ENCODE measurements at places on chromosomes 13 and 19. TPM values are rescaled to one million over a fixed set of nuclear protein-coding genes. Genes with fewer than 3 reads are reported as not detected.
A peak's percentile ranks its signal among the peaks of the same experiment; 100 is the strongest.

TBXA2R gene
- not detected for total RNA-seq

TMEM238 gene
- total RNA-seq: 18.1 TPM

CD22 gene
- not detected for total RNA-seq

CGB5 gene
- 0.49 TPM for total RNA-seq

PLK5 gene
- total RNA-seq: not detected

ZSCAN22 gene
- 4.3 TPM for total RNA-seq

SPC24 gene
- total RNA-seq: 44.8 TPM

ZNF66 gene
- total RNA-seq: 10.1 TPM

PEG3 gene
- not detected for total RNA-seq

CCDC8 gene
- total RNA-seq: 0.18 TPM

DNA sequence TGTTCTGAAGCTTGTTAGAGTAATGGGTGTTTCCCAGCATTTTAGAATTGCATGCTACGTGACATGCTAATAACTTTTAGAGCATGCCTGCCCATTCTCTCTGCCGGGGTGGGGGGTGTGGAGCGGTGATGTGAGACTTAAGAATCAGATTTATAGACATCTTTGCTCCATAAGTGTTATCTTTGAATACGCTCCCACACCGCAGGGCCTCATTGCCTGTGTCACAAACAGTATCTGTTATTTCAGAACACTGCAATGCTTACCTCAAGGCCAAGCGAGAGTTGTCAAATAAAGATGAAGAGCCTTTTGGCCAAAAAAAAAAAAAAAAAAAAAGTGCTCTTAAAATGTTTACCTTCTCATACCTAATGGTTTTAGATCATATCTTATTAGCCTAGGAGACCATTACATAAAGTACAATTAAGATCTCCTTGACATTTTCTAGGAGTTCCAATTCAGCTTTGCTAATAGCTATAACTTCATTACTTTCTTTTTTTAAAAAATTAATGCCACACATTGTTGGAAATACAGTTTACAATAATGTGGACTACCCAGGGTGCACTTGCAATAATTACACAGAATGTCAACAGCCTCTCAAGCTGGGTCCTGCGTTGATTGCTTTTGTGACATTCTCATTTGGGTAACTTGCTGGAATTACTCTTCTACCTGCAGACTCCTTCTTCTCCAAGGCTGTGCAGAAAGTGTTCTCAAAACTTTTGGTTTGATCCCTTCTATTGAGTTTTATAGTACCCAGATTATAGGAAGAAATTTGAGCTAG, 525.3 kb downstream of the KLF12 start:
- no peaks in the 10 kb centered on the region for H3K36me3 ChIP-seq
- no peak for DNase-seq
- H3K27me3 ChIP-seq: no peaks in the 10 kb centered on the region
- no peak overlapping the region for H3K27ac ChIP-seq
- no peaks in the 10 kb centered on the region for H3K4me1 ChIP-seq

GRCh38 chr13:100213576-100213975, 124.7 kb downstream of the PCCA start:
- H3K4me1 ChIP-seq: peaks cover 5% of the 10 kb centered on the region
- no peaks in the 10 kb centered on the region for H3K36me3 ChIP-seq
- H3K4me3 ChIP-seq: no peak overlapping the region
- no peaks in the 10 kb centered on the region for H3K27me3 ChIP-seq

DNA sequence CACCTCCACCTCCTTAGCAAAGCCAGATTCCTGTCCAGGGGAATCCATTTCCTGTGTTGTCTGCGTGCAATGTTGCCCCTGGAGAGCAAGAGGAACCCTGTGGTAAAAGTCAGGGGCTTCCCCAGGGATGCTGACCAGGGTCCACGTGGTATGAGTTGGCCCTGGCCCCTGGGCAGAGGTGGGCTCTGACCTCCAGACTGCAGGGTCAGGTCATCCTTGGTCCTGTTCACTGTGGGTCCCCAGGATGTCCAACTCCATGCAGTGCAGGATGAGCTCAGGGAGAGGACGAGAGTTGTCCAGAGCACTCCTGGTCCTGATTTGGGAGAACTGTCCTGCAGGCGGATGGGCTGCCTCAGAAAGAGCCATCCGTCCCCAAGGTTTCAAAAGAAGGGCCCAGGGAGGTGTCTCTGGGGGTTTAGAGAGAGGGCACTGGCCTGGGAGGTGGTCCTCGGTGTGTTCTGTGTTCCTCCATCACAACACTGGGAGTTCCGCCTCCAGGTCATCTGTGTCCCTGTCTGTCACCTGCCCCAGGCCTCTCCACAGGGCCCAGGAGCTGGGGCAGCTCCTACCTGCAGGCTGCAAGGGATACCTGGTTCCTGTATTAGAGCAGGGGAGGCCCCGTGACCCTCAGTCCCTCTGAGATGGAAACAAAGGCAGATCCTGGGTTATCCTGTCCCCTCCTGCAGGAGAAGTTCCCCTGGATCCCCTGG, 1.2 kb upstream of the CEACAM4 start:
- no peaks in the 10 kb centered on the region for H3K36me3 ChIP-seq
- H3K4me1 ChIP-seq: no peaks in the 10 kb centered on the region
- H3K27me3 ChIP-seq: no peaks in the 10 kb centered on the region
- H3K4me3 ChIP-seq: no peak overlapping the region

GRCh38 chr13:43132257-43132656, 108.9 kb downstream of the DNAJC15 start:
- peaks cover 14% of the 10 kb centered on the region for H3K4me1 ChIP-seq
- DNase-seq: peak; percentile 81
- no peaks in the 10 kb centered on the region for H3K36me3 ChIP-seq
- H3K27ac ChIP-seq: no peak overlapping the region

- H3K27ac ChIP-seq: peak overlapping the region; percentile 10
- H3K36me3 ChIP-seq: no peaks in the 10 kb centered on the region
- peaks cover 19% of the 10 kb centered on the region for H3K4me1 ChIP-seq
- peak; percentile 74 for DNase-seq
These were observed 72.7 kb downstream of the SPACA7 start for GRCh38 chr13:112448621-112449544.

- no peak overlapping the region for H3K4me3 ChIP-seq
- no peaks in the 10 kb centered on the region for H3K4me1 ChIP-seq
- no peak overlapping the region for H3K27ac ChIP-seq
- H3K36me3 ChIP-seq: no peaks in the 10 kb centered on the region
These were observed 59.8 kb downstream of the SCEL start for GRCh38 chr13:77595166-77595810.

- no peak overlapping the region for H3K27ac ChIP-seq
- no peaks in the 10 kb centered on the region for H3K36me3 ChIP-seq
- peaks cover 9% of the 10 kb centered on the region for H3K4me1 ChIP-seq
- DNase-seq: no peak
- no peaks in the 10 kb centered on the region for H3K27me3 ChIP-seq
These were observed 16.0 kb downstream of the TDRD3 start for GRCh38 chr13:60412909-60413616.

- peak overlapping the region; percentile 57 for H3K27ac ChIP-seq
- peaks cover 4% of the 10 kb centered on the region for H3K4me1 ChIP-seq
- no peaks in the 10 kb centered on the region for H3K36me3 ChIP-seq
- no peaks in the 10 kb centered on the region for H3K27me3 ChIP-seq
- no peak for DNase-seq
These were observed 1.6 kb upstream of the MRI1 start for GRCh38 chr19:13762635-13763235.

DNA sequence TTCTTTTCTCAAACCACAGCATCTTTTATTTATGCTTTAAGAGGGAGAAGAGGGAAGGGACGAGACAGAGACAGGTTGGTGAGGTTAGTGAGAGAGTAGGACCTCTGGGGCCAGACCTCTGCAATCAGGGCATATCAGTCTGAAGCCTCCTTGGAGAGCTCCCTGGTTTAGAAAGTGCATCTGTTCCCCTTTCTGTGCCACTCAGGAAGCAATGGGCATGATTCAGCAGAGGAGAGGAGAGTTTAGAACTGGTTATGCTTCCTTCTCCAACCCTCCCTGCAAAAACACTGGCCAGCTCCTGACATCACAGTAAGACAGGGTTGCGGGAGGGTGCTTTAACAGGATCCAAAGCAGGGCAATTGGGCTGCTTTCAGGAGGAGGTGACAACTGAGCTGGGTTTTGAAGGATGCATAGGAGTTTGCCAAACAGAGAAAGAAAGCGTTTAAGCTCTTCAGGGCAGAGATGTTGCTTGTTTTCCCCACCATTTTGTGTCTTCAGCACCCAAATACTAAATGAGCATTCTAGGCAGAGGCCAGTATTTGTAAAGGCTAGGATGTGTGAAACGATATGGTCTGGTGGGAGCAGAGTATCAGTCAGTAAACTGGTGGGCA, 33.1 kb downstream of the CERS4 start:
- peaks cover 23% of the 10 kb centered on the region for H3K4me1 ChIP-seq
- H3K4me3 ChIP-seq: no peak overlapping the region
- H3K27ac ChIP-seq: no peak overlapping the region

DNA sequence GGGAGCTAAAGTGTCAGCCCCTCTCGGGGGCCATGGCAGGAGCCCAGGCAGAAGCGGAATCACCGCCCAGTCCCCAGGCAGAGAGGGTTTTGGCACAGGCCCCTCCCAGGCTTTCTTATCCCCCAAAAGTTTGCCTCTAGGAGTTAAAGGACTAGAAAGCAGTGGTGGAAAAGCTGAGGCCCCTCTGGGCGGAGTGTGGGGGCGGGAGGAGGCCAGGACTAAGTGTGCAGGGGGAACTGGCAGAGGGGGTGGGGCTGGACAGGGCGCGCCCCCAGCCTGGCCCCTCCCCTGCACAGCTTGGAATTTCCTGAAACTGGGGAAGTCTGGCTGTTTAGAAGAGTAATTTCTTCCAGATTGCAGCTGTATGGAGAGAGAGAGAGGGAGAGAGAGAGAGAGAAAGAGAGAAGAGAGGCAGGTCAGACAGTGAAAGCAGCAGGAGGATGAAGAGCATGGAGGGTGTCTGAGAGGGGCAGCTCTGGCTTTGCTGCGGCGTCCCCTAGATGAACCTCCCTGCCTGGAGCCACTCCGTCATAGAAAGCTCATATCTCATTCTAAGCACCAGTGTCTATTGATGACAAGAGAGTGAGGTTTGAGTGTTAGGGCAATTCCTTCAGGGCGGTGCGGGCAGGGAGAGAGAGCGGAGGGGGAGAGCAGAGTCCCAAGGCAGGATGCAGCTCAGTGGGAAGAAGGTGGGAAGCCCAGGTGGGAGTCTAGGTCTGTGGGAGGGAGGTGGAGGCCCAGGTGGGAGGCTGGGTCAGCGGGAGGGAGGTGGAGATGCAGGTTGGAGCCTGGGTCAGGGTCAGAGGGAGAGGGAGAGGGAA, at the start of gene CDC42EP5:
Gene CDC42EP5, minus strand, starts transcription at position 226 of the 821 bp plus-strand sequence. CDS start 7,749 bp downstream, outside the sequence.
- no peaks in the 10 kb centered on the region for H3K27me3 ChIP-seq
- DNase-seq: peak; percentile 66
- H3K36me3 ChIP-seq: no peaks in the 10 kb centered on the region

DNA sequence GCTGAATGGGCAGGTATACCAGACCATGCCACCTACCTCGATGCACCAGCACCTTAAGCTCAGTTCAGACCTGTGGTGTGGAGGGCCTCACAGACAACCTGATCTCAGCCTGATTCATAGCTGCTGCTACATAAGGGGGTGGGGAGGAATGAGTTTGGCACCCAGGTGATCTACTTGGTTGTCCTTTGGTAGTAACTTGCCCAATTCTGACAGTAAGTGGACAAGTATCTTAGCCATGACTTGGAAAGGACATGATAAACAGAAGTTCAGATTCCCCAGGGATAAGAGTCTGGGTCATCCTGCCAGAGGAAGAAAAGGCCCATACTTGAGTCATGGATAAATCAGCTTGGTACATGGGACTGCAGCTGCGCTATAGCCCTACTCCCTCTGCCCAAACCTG, 28.4 kb upstream of the SOHLH2 start:
- no peak overlapping the region for H3K27ac ChIP-seq
- H3K27me3 ChIP-seq: no peaks in the 10 kb centered on the region
- H3K36me3 ChIP-seq: no peaks in the 10 kb centered on the region

DNA sequence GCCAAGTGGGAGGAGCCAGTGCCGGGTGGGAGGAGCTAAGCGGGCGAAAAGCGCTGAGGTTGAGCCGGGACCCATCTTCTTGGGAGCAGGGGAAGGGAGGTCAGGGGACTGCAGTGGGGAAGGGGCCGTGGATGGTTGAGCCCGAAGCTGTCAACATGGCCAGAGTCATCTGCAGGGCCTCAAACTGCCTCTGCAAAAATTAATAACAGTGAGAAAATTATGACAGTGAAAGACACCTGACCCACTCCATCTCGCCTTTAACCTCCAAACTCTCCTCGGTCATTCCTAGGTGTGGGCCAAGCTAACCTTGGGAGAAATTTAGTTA, 30.1 kb downstream of the ZNF557 start:
- DNase-seq: no peak
- no peaks in the 10 kb centered on the region for H3K36me3 ChIP-seq
- H3K27me3 ChIP-seq: no peaks in the 10 kb centered on the region
- peaks cover 23% of the 10 kb centered on the region for H3K4me1 ChIP-seq
- H3K4me3 ChIP-seq: peak overlapping the region; percentile 82
- peak overlapping the region; percentile 98 for H3K27ac ChIP-seq

DNA sequence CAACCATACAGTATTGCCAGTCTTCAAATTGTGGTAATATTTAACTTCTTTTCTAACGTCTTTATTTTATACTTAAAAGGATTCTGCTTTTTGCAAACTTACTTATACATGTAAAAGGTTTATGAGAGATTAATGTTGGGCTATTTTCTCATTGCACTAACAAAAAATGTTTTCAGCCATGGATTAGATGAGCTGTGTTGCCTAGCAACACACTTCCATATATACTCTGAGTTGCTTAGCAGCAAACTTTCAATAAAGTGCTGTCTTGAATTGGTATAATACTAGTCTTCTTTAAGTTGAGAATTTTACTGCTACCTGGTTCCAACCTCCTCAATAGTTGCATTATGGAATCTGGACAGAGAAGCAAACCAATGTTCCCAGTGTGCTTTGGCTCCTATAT, 777.4 kb upstream of the PCDH9 start:
- H3K4me1 ChIP-seq: no peaks in the 10 kb centered on the region
- no peak for DNase-seq
- H3K36me3 ChIP-seq: no peaks in the 10 kb centered on the region

DNA sequence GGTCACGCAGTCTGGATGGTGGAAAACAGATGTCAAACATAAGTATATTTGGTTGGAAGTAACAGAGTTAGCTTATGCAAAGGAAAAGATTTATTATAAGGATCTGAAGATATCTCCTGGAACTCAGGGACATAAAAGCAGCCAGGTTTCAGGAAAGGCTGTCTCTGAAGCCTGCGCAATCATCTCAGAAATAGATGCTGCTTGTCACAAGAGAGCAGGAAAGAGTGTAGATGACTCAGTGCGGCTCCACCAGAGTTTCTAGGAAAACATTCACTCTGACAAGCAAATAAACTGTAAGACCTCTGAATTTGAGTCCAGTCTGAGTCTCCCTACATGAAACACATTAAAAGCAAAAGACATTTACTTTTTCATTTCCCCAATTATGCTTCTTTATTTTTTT, 220.4 kb upstream of the HTR2A start:
- no peaks in the 10 kb centered on the region for H3K27me3 ChIP-seq
- no peaks in the 10 kb centered on the region for H3K4me1 ChIP-seq
- DNase-seq: no peak
- H3K36me3 ChIP-seq: no peaks in the 10 kb centered on the region
- no peak overlapping the region for H3K27ac ChIP-seq

Measured in Caco-2 (cell line).